ENCODE measurements at places on chromosomes 16 and 17.

GRCh38 chr16:70579648-70580630, 56.3 kb downstream of the SF3B3 start:
- DNase-seq: no peak

GRCh38 chr16:71441348-71442050, 355 bp downstream of the TLE7 start:
- DNase-seq: no peak

DNA sequence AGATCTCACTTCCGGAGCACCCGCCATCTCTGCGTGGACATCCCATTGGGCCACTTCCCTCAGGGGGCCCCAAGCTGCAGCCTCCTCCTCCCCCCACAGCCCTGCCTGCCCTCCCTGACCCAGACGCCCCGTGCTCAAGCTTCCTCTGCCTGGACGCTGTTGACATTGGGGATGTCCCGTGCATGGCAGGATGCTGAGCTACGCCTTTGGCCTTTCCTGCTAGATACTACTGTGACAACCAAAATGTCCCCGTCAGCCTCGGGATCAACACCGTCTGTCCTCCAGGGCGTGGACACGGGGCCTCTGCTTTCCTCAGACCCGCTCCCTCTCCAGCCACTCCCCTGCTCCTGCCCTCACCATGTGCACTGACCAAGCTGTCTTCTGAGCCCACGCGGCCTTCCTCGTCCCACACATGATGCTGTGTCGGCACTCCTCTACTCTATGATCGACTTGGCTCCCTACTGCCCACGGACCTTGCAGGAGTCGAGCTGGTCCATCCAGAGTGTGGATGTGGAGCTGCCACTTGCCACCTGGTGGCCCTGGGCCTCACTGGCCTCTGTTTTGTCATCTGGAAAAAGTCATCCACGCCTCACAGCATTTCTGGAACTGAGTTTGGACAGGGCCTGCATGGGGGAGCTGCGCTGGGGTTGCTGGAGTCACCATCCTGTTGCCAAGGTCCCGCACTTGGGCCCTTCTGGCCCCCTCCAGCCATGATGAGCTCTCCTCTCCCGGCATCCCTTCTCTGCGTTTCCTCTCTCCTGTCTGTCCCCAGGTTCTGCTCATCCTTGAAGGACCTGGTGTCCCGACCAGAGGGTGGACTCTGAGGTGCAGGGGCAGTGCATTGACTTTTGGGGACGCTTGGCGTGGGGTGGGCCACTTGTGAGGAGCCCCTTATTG, 221.7 kb upstream of the CIBAR2 start:
- DNase-seq: no peak

DNA sequence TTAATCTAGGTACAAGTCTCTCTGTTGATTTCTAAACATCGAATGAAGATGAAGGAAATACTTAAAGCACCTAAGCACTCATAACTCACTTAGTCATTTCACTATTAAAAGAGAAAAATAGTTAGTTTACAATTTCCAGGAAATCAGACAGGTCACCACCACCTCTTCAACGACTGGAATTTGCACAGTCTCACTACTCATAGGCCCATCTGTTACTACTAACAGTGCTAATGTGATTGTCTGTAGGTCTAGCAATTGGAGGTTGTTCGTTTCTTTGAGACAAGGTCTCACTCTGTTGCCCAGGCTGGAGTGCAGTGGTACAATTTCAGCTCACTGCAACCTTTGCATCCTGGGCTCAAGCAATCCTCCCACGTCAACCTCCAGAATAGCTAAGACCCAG, 444.6 kb downstream of the MAF start:
- no peak for DNase-seq
